Cortex of kidney (tissue), 1 donor: ENCODE measurements at places on chromosomes 5 and 9.

GRCh38 chr5:143230676-143230996 is 172.8 kb downstream of the NR3C1 start:
- DNase-seq: no peak

DNA sequence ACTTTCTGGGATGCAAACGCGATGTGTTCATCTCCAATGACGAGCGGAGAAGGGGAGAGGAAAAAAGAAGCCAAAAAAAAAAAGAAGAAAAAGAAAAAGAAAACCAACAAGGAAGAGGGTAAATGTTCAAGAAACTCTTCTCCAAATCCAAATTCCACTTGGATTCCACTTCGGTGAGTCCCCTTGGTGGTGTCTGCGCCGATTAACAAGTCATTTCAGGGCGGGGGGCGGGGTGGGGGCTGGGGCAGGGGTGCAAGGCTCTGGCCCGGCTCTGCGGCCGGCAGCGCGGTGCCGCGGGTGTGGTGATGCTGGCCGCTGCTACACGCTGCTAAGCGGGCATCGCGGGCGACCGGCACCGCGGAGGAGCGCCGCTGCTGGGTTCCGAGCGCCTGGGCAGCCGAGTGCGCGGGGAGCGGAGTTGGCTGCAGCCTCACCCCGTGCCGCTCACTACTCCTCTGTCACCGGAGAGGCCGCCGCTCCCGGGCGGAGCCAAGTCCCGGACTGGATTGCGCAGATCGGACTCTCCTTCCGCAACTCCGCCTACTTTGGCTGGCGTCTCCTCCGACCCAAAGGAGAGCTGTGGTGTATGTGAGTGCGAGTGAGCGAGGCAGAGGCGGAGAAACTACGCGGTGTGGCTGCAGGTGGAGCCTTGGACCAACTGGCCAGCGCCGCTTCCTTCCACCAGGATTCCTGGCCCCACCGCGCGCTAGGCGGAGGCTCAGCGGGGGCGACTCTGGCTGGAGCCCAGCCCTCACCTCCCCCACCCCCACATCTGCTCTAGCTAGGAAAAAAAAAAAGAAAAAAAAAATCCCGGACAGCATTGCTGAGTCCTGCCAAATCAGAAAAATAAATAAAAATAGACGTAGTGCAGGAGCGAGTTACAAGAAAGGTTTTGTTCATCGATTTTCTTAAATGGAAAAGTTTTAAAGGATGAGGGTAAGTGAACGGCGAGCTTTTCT is at the start of gene SEMA6A:
SEMA6A (minus strand) TSS at position 457 of the 959 bp plus-strand sequence. CDS start 69,879 bp downstream, outside the sequence.
- peak; percentile 70 for DNase-seq

DNA sequence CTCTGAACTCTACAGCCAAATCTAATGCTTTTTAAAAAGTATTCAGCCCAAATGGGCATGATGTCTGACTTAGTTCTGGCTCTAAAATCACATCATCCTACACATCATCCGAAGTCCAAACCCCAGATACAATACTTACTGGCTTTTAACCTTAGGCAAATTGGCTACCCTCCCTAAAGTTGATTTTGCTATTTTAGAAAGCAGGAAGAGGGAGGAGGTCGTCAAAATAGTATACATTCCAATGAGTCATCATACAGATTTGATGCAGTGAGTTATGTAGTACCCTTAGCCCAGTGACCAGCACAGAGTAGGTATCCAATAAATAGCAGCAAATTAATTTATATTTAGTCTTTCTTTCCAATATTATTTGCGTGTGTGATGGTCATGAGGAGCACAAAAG is 582.0 kb upstream of the TUSC1 start:
- no peak for DNase-seq

GRCh38 chr9:26502311-26502710 is 390.3 kb downstream of the CAAP1 start:
- no peak for DNase-seq

GRCh38 chr9:96027251-96028131 is 152.0 kb downstream of the ERCC6L2 start:
- DNase-seq: no peak

DNA sequence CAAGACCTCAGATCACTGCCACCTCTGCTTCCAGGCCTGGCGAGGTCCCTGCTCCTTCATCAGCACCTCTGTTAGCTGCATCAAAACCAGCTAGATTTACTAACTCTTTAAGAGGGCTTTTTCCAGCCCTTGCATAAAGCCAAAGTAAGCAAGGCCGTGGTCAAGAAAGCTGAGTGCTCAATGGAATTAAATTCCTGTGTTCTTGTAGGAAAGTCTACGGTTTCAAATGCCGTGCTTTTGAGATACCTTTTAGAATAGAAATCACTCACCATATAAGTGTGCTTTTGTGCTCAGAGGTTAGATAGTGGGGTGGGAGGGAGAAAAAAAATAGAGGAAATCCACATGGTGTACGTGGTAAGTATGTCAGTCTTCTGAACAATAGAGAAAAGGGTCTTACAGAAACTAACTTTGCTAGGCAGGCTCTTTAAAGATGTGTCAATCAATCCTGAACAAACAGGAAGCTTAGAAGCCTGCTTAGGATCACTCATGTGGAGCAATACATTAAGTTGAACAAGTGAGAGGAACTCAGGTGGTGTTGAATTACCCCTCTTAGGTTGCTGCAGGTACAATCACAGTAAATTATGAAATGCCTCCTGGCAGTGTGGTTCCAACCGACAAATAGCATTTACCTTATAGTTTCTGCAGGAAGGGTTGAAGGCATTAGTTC is 79.7 kb downstream of the SEMA6A start:
- DNase-seq: no peak

GRCh38 chr5:72654231-72654630 is 147.0 kb upstream of the ZNF366 start:
- DNase-seq: no peak

DNA sequence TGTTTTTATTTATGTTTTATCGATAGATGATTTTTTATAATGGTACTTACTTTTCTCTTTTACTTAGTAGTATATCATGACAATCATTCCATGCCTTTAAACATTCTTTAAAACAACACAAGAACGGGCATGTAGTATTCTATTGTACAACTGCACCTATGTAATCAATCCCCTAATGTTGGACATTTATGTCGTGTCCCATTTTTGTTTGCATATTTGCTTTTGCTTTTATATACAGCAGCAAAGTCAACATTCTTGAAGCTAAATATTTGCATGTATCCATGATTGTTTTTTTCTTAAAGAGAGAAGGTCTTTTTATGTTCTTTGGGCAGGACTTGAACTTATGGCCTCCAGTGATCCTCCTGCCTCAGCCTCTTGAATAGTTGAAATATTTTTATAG is 527.0 kb upstream of the CLINT1 start:
- DNase-seq: no peak

GRCh38 chr5:89878140-89879132 is 531.1 kb downstream of the CETN3 start:
- DNase-seq: no peak

GRCh38 chr5:80487444-80487828 is 464 bp upstream of the FAM151B start:
- DNase-seq: no peak

- DNase-seq: no peak
Observed at GRCh38 chr9:81619353-81620001, 69.9 kb downstream of the TLE1 start.

- DNase-seq: no peak
Observed at GRCh38 chr5:33614039-33614438, 173.3 kb downstream of the TARS1 start.

GRCh38 chr5:5560016-5560415 is 137.5 kb downstream of the ICE1 start:
- DNase-seq: no peak

- no peak for DNase-seq
Observed at GRCh38 chr9:72551306-72551705, 29.9 kb downstream of the TMC1 start.

- DNase-seq: no peak
Observed at GRCh38 chr5:147332658-147333057, 97.8 kb downstream of the STK32A start.

GRCh38 chr9:84953797-84954705 is 284.5 kb downstream of the NTRK2 start:
- DNase-seq: no peak

DNA sequence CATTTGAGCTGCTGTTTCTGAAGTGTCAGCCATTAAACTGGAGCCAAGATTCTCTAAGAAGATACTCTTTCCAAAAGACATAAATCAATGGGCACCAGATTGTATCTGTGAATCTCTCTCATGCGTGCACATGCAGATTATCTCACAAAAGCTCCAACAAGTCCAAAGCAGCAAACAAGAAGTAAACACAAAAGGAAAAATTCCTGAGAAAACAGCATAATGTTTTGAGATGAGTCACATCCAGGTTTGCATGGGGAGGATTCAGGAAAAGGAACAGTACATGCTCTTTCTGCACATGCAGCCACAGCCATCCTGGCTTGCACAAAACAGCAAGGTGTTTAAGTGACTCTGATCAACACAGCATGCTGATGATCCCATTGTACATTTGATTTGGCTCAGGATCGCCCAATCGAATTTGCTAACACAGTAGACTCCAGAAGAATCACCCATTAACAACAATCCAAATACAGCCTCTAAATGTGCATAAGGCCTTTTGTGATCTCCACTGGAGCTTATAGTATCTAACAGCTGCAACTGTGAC is 143.1 kb downstream of the ELAVL2 start:
- DNase-seq: no peak

DNA sequence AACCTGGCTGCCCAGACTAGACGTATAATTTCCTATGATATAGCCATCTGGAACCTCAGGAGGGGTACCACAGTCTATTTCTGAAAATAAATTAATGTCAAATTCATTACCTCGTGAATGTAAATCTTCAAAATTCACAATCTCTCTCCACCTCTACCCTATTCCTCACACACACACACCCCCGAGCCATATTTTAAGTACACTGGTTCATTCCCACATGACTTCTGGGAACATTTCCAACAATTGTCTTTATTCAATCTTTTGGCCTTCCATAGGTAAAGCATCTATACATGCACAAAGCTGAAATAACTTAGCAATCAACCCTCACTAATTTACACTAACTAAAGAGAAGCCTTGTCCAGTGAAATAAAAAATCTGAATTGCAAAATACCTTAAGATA is 32.7 kb downstream of the SUSD1 start:
- DNase-seq: no peak
